ENCODE measurements at places on chromosomes 11 and 22.

- DNase-seq = no peak
These were observed 15.6 kb upstream of the ARHGAP8 start for GRCh38 chr22:44736581-44737405.

GRCh38 chr11:16779436-16779835 lies 41.0 kb downstream of the C11orf58 start:
- DNase-seq = no peak

DNA sequence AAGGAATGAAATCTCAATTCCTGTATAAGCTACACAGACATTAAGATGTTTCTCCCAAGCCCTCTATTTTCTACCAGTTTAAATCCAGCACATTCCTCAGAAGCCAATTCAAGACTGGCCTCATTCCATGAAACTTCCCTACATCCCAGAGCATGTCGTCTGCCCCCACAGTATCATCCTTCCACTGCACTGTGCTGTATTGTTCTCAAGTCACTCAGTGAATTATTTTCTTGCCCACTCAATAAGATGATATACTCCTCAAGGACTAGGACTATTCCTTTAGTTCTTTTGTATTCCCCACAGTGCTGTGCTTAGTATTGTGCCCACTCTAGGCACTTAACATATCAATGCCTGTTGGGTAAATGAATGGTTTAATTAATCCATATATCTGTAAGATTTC lies 203.1 kb upstream of the BLID start:
- DNase-seq = no peak

- DNase-seq = no peak
These were observed 1318.8 kb downstream of the TBC1D22A start for GRCh38 chr22:48081281-48081680.

GRCh38 chr11:71356280-71356876 lies 91.8 kb downstream of the DHCR7 start:
- DNase-seq = no peak

DNA sequence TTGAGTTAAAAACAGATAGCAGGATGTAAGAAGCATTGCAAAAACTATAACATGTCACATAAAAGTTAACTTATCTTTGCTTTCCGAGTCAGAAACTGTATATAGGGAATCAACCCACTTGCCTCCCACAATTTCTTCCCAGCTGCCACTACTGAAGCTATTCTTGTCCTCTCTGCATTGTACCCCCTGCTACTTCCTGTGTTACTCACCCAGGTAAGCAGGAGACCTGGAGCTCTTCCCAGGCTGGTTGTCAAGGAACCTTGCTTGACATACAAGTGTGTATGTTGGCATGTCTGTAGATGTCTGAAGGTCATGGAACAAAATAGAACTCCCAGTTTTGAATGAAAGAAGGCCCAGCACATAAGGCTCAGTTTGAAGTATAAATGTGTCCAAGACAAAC lies 74.3 kb upstream of the LRRC4C start:
- DNase-seq = no peak

- DNase-seq = no peak
These were observed 13.1 kb upstream of the MFRP start for GRCh38 chr11:119359365-119360214.

GRCh38 chr22:29259253-29259899 lies 8.4 kb downstream of the RHBDD3 start:
- no peak for DNase-seq

DNA sequence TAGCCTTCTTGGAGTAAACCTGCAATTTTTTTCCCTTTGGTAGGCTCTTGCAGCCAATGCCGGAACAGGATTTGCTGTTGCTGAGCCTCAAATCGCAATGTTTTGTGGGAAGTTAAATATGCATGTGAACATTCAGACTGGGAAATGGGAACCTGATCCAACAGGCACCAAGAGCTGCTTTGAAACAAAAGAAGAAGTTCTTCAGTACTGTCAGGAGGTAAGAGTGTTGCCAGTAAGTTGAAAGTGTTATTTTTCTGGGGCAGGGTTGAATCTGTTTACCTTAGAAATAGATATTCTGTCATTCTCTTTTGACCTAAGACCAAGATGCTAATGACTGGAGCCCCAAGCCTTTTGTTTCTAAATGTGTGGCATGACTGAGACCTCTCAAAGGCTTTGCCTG lies 39.7 kb downstream of the APLP2 start:
- no peak for DNase-seq

GRCh38 chr22:43377896-43378704 lies 33.7 kb upstream of the MPPED1 start:
- DNase-seq = no peak

DNA sequence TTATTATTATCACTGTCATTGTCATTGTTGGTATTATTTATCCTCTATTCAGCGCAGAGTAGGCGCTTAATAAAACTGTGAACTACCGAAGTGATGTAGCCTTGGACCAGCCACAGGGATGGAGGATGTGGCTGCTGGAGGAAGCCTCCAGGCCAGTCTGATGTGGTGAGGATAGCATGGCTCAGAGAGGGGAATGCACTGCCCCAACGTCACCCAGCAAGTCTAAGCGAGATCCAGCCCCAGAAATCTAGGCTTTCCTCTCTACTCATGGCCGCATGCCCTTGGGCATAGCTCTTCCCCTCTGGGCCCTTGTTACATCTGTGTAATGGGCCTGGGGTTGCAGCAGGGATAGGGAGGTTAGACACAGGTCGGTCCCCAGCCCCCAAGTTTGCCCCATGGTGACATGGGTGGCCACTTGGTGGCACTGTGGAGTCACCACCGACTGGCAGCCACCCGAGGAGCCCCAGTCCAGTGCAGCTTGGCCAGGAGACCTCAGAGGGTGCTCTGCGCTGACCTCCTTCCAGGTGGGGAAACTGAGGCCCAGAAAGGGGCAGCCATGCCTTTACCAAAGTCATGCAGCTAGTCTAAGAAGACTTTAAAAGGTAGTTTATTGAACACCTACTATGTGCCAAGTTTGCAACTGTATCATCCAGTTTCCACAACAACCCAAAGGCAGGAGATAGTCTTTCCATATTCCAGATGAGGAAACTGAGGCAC lies 395.7 kb downstream of the MN1 start:
- DNase-seq = no peak

GRCh38 chr22:44403166-44403565 lies 90.4 kb upstream of the SHISAL1 start:
- DNase-seq = no peak

DNA sequence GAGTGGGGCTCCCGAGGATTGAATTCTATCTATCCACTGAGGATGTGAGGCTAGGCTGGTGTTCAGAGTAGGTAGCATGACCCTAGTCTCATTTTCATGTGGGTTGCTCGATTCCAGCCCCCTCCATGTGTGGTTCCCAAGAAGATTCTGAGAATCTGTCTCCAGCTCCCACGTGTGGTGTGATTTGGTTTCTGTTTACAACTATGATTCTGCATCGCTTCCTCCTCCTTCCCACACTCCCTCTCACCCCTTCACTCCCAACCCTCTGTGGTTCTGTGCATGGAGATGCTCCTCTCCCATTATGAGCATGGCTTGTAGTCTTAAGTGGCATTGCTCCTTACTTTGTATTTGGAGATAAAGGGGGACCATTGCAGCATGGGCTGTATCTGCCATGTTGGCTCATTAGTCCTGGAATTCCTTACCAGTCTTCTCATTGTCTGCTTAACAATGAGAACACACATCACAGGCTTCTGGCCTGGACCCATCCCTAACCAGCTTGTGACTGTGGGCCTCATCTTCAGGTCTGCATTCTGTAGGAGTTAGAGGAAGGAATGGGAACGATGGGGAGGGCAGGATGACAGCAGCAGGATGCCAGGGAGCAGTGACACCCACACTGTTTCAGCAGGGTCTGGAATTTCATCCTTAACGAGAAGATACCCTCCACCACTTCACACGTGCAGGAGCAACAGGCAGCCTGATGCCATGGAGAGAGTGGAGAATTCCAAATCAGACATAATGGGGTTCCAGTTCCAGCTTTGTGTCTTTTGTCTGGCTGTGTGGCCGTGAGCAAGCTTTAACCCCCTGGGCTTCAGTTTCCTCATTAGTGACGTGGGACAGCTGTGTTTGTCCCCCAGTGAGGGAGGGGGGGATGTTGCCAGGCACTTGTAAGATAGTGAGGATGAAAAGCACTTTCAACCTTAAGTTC lies 86.0 kb downstream of the CCDC81 start:
- DNase-seq = no peak

GRCh38 chr11:60918251-60918938 lies 4.4 kb downstream of the TMEM109 start:
- DNase-seq = no peak

DNA sequence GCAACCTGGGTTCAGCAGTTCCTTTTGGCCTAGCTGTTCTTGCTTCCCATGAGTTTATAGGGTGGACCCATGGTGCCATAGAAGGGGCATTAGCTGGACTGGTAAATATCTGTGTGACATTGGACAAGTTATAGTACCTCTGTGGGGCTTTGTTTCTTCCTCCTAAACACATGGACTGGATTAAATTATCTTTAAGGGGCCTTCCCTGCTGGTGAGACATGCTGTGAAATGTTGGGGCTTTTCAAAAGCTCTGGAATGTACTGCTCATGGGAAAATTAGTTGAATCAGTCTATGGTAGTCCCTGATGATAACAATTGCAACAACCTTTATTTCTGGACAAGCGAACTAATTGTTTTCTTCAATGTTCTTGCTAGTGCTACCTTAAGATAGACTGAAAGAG lies 276.2 kb downstream of the BLID start:
- no peak for DNase-seq

DNA sequence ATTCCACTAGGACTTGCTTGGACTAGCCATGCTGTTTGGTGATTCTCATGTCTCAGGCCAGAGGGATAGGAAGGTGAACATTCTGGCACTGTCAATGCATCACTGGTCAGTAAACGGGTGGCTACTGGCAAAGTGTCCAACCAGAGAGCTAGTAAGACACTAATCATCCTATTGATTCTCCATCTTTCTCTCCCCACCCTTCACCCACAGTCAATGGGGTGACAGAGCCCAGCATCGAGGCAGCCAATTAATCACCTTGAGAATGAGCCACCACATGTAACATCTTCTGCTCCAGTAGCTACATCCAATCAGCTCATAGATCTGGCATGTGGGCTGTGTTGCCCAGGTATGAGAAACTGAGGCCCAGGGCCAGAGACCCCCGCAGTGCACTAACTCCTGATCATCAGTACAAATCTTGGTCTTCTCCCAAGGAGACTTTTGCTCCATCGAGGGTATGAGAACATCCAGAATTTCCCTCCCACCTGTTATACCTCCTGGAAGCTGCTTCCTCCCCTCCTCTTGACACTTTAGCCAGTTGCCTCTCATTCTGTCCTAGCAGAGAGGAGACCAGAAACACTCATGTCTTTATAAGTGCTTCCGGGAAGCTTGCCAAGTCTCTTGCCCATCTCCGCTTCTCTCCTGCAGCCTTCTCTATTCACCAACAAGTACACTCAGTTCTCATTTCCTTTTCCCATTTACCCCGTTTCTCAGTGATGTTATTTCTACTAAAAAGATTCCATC lies 17.0 kb downstream of the HTR3A start:
- no peak for DNase-seq

- no peak for DNase-seq
These were observed 33.2 kb downstream of the OTOG start for GRCh38 chr11:17580271-17580670.

DNA sequence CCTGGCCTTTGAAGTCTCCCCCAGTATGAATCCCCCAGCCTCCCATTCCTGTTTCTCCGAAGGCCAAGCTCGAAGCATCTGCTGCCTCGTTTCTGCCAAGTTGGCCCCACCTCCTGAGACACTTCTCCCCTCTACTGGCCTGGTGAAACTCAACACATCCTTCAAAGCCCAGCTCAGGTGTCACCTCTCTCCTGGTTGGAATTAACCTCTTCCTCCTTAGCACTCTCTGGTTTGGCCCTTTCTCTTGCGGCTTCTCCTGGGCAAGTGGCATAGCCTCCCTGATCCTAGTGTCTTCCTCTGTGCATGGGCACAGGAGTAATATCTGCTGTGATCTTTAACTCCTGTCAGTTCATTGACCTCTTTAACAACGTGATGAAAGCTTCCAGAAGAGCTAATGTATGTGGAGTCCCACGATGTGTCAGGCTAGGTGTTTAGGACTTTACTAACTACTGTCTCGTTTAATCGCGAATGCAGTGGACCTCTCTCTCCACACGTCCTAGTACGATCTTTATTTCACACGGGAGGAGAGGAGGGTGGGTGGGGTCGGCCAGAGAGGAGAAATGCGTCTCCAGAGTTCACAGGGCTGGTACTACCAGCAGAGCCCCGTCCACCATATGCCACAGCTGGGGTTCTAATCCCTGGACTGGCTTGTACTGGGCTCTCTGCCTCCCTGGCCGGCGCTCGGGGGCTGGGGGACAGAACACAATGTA lies 826 bp upstream of the PTPRJ start:
- DNase-seq = no peak

DNA sequence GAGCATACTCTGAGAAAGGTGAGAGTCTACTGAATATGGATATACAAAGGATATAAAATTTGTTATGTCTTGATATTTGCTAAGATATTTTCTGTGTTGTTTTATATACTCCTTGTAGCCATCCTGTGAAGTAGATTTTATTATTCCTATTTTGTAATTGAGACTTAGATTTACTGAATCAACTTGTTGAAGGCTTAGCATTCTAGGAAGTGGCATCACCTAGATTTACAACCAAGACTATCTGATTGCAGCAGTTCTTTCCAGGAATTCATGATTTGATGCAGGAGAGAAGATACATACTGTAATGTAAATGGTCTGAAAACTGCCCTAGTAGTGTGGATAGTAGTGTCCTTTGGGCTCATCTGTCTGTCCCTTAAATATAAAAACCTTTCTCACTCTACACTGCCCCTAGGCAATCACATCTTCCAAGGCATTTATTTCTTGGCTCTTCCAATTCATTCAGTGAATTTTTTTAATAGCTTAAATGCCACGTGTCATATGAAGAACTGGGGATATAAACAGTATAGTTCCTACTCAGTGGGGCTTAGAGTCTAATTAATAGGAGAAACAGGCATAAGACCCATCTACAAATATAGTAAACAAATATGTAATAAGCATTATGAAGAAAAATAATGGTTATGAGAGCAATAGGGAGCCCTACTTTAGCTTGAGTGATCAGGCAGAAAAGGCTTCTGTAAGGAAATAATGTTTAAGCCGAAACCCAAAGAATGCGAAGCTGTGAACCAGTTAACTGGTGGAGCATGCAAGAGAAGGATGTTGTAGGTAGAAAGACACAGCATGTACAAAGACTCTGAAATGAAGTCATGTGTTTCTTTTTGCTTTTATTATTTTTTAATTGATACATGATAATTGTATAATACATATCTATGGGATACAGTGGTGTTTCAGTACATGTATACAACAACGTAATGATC lies 13.6 kb downstream of the IPO7 start:
- no peak for DNase-seq

DNA sequence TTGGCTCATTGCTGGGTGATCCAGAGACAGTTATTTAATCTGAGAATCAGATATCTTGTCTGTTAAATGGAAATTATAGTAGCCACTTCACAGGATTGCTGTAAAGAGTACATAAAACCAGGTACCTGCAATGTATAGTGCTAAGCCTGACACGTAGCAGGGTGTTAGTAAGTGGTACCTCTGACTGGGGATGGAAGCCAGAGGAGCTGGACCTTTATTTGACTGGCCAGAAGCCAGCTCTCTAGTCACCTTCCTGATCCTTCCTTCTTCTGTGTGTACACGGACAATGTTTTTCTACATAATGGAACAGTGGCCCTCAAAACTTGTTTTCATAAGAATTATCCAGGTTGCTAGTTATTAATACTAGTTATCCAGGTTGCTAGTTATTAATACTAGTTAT lies 25.5 kb upstream of the EHF start:
- DNase-seq = no peak

GRCh38 chr11:92057849-92058442 lies 166.7 kb upstream of the FAT3 start:
- no peak for DNase-seq

- DNase-seq = no peak
These were observed 85.9 kb downstream of the PAX6 start for GRCh38 chr11:31725176-31725575.

- DNase-seq = no peak
These were observed 13.0 kb downstream of the ZBED4 start for GRCh38 chr22:49866646-49867045.
